ENCODE measurements at places on chromosomes 3 and 15.
A peak's percentile ranks its signal among the peaks of the same experiment; 100 is the strongest.

- DNase-seq = no peak
These were observed 45.4 kb upstream of the TRAK1 start for GRCh38 chr3:42045708-42046243.

DNA sequence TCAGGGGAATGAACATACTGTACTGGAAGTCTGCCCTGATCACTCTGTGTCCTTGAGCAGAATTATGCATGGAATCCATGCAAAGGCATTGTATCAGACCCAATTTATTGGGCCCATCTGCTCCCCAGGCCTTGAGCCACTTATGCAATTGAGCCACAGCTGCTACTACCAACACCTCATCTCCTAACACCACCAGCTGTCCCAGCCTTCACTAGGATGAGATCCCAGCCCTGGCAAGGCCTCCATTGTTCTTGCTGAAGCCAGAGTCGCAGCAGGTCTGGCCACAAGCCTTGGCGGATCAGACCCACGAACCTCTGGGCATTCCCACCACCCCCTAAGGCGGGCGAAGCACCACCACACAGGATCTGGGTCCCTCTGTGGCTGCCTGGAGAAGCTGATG lies 9.2 kb upstream of the NME9 start:
- DNase-seq = no peak

DNA sequence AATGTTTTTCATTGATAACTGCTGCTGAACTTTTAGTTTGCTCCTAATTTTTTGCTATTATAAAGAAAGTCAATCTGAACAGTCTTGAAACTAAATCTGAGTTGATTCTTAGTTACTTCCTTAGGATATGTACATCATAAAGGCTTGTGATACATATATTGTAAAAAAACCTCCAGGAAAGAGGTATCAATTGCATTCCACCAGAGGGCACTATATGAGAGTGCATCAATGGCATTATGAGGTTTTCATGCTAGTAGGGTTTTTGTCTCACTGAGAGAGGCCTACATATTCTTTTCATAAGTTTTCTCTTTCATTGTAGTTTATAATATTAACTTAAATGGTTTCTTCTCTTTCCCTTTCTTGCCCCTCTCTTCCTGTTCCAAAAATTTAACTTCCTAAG lies 46.9 kb downstream of the PIK3R4 start:
- no peak for DNase-seq

DNA sequence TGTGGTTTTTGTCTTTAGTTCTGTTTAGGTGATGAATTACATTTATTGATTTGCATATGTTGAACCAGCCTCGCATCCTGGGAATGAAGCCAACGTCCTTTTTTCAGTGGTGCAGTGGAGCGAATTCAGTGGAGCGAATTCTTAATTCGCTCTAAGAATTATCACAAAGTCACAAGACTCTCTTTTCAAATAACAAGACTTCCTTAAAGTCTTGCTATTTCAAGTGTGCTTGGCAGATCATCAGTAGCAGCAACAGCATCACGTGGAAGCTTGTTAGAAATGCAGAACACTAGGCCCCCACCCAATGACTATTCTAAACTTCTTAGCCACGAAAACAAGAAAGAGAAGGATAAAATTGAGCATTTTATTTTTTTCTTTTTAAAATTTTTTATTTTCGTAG lies 58.1 kb upstream of the CD200R1L start:
- peak; percentile 7 for DNase-seq

- no peak for DNase-seq
These were observed 156.5 kb downstream of the PDCD6IP start for GRCh38 chr3:33954956-33955355.

DNA sequence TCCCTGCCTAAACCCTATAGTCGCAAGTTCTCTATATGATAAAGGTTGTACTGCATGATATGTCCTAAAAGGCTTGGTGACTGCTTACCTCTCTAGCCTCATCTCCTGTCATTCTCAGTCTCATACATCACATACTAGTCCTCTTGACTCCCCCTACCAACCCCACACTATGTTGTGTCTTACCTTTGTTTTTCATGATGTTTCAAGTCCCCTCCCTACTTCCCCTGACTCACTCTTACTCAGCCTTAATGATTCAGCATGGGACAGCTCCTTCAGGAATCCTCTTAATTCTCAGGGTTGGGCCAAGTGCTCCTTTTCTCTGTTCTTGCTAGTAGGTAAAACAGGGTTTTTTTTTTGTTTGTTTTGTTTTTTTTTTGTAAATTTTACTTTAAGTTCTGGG lies 49.6 kb downstream of the SLMAP start:
- peak; percentile 77 for DNase-seq

GRCh38 chr15:41104234-41104633 lies 11.8 kb downstream of the INO80 start:
- DNase-seq = peak; percentile 38

- no peak for DNase-seq
These were observed 98.2 kb downstream of the MEIS2 start for GRCh38 chr15:37002041-37002672.

- DNase-seq = no peak
These were observed 1.5 kb downstream of the TMEM44 start for GRCh38 chr3:194631696-194632095.

DNA sequence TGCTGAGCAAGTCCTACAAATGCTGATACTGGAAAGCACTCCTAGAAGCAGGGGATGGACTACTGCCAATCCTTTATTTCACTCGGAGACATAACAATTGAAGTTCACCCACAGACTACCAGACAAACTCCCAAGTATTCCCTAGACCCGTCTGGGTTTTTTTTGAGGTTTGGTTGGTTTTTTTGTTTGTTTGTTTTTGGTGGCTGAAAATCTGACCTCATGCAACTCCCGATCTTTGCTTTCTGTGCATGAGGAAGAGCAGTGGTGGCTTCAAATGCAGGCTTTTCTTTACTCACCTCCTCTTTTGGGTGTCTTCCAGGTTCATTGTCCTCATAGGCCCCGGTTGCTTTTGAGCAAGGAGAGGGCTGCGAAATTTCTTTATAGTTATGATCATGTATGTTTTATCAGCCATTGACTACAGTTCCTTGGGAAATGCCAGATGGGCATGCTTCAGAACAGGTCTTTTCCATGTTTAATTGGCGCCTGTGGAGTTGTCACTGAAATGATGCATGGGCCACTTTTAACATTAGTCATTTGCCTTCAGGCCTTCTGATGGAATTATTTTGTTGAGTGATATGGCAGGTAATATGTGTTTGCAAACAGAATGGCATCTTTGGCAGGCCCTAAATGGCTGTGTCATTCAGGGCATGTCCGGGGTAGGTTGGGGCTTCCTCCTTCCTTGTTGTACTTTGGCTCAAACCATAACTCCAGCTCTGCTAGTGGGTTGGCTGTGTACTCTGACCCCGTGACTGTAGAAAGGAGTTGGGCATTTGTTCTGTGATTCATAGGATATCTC lies 81.3 kb upstream of the ZBED2 start:
- DNase-seq = peak; percentile 83

DNA sequence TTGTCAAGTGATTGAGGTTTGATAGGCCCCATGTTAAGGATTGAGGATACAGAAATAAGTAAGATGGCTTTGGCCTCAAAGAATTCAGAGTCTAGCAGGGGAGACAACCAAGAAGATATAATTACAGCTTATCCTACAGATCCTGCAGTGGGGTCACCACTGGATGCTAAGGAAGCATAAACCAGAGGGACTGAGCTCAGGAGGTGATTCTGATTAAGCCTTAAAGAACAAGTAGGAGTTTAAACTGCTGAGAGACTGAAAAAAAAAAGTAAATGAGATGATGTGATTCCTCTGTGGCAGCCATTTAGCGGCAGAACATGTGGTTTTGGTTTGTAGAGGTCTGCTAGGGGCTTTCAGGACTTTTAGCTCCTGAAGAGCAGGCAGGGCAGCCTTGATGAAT lies 72.1 kb upstream of the ROPN1 start:
- no peak for DNase-seq

DNA sequence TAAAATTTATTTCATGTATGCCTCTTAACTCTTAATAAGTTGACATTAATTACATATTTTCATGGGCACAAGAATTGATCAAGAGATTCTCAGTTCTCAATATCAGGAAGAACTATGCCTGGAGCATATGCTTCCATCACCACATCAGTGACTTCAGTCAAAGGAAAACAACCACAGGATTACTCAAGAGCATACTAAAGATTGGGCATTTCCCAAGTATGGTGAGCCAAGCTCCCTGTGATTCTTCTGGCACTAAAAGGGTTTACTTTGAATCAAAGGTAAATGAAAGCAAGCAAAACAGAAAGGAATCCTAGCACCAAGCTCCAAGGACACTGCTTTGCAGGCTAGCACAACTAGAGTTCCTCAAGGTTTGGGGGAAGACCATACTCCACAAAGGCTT lies 44.6 kb downstream of the FMN1 start:
- peak; percentile 86 for DNase-seq

- DNase-seq = peak; percentile 91
These were observed 451.1 kb upstream of the KCNMB2 start for GRCh38 chr3:178084938-178085816.

Data from astrocyte of the hippocampus (primary cell).